Foreskin keratinocyte (primary cell): ENCODE measurements at places on chromosomes 2 and 18. TPM values are rescaled to one million over a fixed set of nuclear protein-coding genes. Genes with fewer than 3 reads are reported as not detected.

ATP6V1C2 gene
- 0.13 and 0.16 TPM in 2 replicates for polyA plus RNA-seq

MCEE gene
- polyA plus RNA-seq: 6.9 and 7.7 TPM in 2 replicates

CFAP65 gene
- polyA plus RNA-seq: not detected in 2 replicates

CHMP1B gene
- 19.2 and 21.9 TPM in 2 replicates for polyA plus RNA-seq

- no peak for DNase-seq
Observed at GRCh38 chr2:217667512-217667911, 335.3 kb downstream of the TNS1 start.

DNA sequence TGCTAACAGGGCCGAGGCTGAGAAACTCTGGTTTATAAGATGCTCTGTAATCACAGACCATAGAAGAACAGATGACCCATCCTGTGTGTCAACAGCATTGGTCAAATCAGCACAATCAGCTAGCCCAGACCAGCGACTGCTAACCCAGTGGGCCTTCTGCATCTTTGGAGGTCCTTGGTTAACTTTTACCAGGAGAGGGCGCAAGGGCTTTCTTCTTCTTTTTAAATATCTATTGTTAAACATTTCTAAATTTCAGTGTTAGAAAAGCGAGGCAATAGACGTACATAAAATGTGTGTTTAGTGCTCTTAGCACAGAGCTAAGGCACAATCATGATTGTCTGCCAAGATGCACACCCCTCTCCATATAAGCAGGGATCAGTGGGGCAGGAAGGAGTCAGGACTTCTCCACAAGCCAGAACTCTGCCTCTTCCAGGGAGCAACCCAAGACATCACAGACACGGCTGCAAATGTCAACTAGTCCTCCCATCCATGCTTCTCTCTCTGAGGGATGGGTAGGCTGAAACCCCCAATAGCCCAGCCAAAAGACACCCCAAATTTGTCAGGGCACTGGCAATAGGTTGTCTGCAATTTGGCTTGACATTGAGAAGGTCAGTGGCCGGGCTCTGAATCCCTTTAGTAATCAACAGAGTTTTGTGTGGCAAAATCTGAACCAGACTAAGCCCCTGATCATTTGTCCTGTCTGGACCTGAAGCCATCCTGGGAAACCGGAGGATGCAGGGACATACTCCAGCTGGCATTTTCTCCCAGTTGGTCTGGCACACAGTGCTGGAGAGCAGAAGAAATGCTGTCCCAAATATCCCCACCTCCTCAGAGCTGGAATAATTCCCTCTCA lies 188.2 kb downstream of the BCL2 start:
- DNase-seq: no peak

ZNF385B gene
- polyA plus RNA-seq: 0.52 and 0.57 TPM in 2 replicates

GRCh38 chr18:41022484-41022883 lies 932.5 kb upstream of the PIK3C3 start:
- no peak for DNase-seq

DNA sequence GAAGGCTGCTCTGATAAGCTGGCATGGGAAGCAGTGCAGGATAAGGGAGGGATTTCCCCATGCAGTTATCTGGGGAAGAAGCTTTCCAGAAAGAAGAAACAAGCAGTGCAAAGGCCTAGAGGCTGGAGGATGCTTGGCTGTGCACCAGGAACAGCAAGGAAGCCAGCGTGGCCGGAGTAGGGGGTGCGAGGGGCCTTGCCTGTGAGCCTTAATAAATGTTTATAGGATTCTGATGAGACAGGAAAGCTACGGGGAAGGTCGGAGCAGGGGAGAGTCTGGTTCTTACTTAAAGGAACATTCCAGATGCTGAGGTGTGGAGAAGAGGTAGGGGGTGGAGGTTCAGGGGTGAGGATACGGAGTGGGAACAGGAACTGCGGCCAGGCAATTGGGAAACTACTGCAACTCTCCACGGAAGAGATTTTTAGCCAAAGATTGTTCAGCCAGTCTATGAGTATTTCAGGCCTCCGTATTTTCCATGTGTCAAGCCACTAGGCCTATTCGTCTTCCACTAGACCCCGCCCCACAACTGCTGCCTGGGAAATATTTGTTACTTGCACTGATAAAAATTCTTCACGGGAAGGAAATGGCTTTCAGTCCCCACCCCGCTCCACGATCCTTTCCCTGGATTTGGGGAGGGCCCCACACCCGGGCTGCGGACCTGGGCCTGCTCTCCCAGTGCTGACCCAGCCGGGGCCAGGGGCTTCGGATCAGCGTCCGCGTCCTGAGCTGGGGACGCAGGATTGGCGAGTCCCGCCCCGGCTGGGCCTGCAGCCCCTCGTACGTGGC lies 516 bp downstream of the EIF2AK2 start:
- no peak for DNase-seq

- DNase-seq: no peak
Observed at GRCh38 chr2:10256031-10256514, 46.6 kb upstream of the HPCAL1 start.

DNA sequence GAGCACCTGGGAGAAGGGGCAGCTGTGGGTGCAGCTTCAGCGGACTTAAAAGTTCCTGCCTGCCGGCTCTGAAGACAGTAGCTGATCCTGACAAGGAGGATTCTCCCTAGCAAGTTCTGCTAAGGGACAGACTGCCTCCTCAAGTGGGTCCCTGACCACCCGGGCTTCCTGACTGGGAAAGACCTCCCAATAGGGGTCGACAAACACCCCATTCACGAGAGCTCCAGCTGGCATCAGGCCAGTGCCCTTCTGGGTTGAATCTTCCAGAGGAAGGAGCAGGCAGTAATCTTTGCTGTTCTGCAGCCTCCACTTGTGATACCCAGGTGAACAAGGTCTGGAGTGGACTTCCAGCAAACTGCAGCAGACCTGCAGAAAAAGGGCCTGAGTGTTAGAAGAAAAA lies 632.9 kb downstream of the CCDC85A start:
- DNase-seq: no peak

- no peak for DNase-seq
Observed at GRCh38 chr2:119333360-119333759, 33.3 kb downstream of the C2orf76 start.

GRCh38 chr2:43980902-43981301 lies 14.9 kb downstream of the LRPPRC start:
- no peak for DNase-seq
